ENCODE measurements at places on chromosomes 7 and 10.
A peak's percentile ranks its signal among the peaks of the same experiment; 100 is the strongest.

DNA sequence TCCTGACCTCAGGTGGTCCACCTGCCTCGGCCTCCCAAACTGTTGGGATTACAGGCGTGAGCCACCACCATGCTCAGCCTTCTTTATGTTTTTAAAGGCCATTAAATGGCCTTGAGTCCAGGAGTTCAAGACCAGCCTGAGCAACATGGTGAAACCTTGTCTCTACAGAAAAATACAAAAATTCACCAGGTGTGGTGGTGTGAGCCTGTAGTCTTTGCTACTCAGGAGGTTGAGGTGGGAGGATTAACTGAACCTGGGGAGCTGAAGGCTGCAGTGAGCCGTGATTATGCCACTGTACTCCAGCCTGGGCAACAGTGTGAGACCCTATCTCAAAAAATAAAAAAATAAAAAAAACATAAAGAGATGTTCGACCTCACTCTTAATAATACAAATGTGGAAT lies 11.0 kb downstream of the SMO start:
- no peak for DNase-seq

DNA sequence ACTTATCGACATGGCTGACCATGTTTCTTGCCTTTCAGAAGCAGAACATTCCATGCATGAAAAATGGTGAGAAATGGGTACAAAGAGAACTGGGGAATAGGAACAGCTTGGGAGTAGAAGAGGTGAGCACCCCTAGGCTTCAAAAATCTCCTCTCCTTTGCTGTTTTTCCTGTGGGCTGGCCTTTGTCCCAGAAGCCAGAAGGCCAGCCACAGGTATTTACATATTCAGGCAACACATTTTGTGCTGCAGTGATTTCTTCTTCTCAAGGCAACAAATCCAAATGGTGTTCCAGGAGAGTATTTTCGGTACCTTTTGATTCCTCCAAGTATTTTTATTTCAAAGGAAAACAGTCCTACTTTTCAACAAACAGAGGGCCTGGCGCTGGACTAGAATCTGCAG lies 31.1 kb downstream of the ADARB2 start:
- no peak for DNase-seq

GRCh38 chr7:47008461-47008860 lies 573.5 kb downstream of the TNS3 start:
- DNase-seq, result no peak

DNA sequence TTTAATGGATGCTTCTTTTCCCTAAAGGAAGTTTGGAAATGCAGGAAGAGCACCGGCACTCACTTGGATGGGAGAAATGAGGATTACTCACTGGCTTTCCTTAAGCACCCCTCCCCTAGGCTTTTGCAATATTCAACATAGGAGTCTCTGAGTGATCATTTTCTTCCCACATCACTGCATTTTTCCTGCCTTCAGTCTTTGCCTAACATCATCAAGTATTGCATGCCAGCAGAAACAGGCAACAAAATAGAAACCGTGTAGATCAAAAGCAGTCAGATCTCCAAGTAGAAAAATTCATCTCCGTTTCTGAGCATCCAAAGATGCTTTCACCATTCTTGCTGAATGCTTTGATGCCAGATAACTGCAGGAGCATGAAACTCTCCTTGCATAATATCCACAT lies 119.9 kb downstream of the ADCYAP1R1 start:
- DNase-seq, result no peak

DNA sequence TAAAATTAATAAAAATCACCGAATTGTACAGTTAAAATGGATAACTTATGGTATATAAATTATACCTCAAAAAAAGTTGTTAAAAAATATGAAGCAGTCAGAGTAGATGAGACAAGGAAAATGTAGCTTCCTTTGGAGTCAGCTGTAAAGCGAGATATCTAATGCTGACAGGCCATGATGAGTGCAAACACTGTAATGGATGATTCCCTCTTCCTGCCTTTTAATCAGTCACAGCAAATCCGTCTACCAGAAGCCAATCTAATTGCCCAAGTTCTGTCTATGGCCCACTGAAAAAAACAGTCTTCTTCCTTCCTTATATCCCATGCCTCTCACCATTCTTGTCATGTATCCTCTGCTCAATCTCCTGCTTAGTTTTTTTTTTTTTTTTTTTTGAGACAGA lies 59.9 kb upstream of the DNAJB12 start:
- DNase-seq, result no peak

GRCh38 chr10:48683868-48684267 lies 805 bp upstream of the WDFY4 start:
- no peak for DNase-seq

DNA sequence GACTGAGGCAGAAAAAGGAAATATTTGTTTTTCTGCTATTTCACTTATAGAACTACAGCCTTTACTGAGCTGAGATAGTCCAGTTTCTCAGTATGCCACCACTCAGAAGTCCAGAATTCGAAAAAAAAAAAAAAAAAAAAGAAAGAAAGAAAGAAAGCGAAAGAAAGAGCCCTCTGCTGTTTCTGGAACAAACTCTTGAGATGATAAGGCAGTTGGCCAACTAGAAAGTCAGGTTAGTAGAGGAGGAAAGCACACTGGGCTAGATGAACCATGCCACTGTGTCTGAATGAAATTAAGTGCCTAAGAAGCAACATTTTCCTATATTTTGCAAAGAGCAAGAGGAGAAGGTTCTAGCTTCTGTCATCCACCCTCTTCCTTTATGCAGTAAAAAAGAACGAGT lies 403.8 kb downstream of the SORCS3 start:
- no peak for DNase-seq

DNA sequence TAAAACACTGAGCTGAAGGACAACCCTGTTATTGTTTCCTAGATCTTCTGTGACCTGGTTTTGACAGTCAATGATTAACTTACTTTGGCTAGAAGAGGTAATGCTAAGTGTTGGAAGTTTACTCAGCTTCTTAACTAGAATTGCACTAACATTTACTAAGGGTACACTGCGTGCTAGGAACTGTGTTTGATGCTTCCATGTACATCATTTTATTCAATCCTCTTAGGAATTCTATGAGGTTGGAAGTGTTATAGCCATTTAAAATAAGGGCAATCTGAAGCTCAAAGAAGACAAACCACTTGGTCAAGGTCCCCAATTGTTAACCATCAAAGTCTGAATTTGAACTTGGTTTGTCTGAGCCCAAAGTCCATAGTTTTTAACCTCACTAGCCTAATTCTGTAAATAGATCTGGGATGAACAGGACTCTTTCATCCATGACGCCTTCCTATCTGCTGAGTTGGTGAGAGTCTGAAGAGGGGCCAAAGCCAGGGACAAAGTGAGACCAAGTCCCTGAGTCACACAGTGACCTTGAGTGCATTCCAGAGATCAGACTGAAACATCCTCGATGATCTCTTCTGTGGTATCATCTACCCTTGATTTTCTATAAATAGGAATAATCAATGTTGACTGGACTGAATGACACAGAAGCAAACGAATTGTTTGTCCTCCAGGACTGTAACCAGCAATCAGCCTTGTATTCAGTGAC lies 29.2 kb upstream of the ZNRF2 start:
- DNase-seq, result no peak

- peak; percentile 39 for DNase-seq
Measured at GRCh38 chr7:130853503-130854279, 119.7 kb upstream of the KLF14 start.

DNA sequence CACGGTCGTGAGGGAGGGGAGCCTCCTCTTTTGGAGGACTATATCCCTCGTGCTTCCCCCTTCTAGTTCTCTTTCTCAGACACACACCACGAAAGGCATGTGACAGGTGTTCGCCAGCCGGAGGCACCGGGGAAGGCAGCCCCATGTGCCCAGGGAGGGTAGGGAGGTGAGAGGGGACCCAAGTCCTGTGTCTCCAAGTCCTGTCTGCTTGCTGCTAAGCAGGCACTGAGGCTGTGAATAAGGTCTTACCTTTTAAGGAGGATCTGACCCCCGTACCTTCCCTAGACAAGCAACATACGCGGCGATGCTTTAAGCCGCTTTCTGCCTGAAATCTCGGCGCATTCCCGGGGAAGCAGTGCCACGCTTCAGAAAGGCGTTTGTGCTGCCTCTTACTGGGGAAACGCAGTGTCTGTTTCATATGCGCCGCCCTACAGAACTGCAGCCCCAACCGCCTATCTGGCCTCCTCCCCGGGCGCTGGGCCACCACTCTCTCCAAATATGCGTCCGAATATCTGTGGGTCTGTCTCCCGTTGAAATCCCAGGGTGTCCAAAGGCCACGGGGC lies 770 bp downstream of the PLXNA4 start:
- no peak for DNase-seq

GRCh38 chr10:108783897-108784296 lies 1139.4 kb downstream of the XPNPEP1 start:
- DNase-seq, result peak; percentile 43

GRCh38 chr7:36967387-36967786 lies 243.1 kb upstream of the AOAH start:
- DNase-seq, result peak; percentile 75

GRCh38 chr7:83629117-83629880 lies 19.6 kb downstream of the SEMA3E start:
- DNase-seq, result no peak

DNA sequence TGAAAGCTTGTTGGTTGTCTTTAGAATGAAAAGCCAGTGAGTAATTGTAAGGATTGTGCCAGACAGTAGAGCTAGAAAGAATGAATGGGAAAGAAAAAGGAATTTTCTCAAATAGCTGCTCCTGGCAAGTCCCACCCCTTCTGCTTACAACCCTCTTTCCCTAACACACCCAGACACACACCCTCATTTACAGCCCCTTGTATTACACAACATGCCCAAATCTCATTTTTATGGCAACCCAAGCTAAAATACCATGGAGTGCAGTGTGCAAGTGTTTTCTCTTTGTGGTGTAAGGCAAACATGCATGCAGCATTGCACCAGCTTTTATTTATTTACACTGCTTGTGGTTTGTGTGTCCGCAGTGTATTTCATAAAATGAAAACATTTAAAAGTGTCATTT lies 1.5 kb downstream of the PRKAR2B start:
- no peak for DNase-seq

DNA sequence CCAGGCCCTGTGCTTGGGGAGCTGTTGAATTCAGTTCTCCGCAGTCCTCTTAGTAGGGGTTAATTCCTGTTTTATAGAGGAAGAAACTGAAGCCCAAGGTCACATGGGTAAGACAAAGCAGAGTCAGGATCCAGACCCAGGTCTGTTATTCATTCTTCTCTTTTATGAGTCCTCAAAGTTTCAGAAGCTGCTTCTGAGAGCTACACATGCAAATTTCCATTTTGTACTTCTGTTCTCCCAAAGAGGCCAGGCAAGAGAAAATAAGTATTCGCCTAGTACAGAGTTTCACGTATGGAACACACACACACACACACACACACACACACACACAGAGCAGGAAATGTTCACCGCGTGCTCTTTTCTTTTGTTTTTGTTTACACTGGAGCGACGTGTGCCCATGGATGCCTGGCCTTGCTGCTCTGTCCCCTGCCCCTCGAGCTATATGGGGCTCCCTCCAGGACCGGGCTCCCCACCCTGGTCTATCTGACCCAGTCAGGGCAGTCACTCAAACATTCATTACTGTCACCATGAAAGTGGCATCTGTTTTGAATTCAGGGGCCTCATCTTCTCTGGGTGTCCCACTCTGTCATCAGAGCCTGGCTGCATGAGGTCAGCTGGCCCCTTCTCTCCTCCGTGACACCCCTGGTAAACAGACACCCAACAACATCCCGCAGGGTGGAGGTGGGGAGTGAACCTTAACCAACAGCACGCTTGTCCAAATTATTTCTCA lies 84.4 kb downstream of the TNS3 start:
- no peak for DNase-seq

GRCh38 chr7:127776776-127777386 lies 124.9 kb downstream of the SND1 start:
- DNase-seq, result no peak

- no peak for DNase-seq
Measured at GRCh38 chr7:137386966-137387365, 43.4 kb upstream of the PTN start.

DNA sequence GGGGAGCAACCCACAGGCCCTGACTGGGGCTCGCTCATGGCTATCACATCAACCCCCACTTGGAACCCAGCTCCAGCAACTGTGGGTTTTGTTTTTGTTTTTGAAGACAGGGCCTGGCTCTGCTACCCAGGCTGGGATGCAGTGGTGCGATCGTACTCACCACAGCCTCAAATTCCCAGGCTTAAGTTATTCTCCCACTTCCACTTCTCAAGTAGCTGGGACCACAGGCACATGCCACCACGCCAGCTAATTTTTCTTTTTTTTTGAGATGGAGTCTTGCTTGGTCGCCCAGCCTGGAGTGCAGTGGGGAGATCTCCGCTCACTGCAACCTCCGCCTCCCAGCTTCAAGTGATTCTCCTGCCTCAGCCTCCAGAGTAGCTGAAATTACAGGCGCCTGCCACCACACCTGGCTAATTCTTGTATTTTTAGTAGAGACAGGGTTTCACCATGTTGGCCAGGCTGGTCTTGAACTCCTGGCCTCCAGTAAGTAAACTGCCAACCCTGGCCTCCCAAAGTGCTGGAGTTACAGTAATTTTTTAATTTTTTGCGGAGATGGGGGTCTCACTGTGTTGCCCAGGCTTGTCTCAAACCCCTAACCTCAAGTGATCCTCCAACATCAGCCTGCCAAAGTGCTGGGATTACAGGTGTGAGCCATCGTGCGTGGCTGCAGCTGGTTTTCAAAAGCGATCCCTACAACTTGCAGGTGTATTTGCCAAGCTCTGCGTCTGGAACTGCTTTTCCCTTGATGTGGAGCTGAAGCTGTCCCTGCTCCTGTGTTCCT lies 228.7 kb downstream of the SKIDA1 start:
- no peak for DNase-seq

DNA sequence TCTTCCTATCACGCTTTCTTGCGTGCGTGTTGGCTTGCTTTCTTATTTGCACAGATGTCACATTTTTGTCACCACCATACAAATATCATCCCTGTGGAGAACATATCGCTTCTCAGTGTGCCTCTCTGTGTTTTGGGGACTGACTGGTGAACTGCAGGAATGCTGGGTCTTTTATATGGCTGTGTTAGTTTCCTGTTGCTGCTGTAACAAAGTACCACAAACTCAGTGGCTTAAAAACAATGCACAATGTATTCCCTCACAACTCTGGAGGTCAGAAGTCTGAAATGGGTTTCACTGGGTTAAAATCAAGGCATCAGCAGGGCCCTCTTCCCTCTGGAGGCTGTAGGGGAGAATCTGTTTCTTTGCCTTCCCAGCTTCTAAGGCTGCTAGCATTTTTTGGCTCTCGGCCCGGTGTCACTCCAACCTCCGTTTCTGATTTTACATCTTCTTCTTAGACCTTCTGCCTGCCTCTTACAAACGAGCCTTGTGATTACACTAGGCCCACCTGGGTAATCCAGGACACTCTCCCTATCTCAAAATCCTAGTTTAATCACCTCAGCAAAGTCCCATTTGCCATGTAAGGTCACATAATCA lies 82.0 kb downstream of the LRMDA start:
- DNase-seq, result no peak

DNA sequence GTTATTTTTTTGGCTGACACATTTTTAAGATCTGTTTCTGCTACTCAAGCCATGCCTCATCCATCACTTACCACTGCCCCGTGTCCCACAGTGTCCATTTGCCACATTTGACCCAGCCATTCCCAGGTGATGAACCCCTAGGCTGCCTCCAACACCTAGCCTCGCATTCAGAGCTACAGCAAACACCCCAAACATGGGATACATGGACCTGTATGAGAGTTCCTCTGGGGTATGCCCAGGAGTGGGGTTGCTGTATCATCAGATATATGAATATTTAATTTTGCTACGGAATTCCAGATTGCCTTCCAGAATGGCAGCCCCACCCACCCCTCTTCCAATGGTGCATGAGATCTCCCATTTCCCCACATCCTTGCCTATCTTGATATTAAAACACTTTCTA lies 190.1 kb upstream of the RNF32 start:
- DNase-seq, result no peak

Data from RKO (cell line).